CD4-positive, alpha-beta T cell treated with Interleukin-10 for 1 hour (primary cell): ENCODE measurements at places on chromosomes 2 and 18.

DNA sequence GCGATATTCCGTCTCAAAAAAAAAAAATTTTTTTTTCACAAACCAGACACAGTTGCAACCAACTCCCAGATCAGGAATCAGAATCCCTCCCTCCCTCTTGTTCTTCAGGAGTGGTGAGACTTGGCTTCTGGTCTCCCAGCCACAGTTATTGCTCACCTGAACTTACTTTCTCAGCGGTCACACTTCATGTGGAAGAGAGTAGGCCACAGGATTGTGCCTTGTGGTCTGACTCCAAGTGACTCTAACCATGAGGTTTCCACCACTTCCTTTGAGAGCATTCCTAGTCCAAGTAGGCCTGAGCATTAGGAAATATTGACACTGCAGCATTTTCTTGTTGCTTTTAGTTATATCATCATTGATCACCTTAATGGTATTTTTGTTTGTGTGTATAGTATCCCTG, 12.1 kb downstream of the FMNL2 start:
- no peak for DNase-seq

DNA sequence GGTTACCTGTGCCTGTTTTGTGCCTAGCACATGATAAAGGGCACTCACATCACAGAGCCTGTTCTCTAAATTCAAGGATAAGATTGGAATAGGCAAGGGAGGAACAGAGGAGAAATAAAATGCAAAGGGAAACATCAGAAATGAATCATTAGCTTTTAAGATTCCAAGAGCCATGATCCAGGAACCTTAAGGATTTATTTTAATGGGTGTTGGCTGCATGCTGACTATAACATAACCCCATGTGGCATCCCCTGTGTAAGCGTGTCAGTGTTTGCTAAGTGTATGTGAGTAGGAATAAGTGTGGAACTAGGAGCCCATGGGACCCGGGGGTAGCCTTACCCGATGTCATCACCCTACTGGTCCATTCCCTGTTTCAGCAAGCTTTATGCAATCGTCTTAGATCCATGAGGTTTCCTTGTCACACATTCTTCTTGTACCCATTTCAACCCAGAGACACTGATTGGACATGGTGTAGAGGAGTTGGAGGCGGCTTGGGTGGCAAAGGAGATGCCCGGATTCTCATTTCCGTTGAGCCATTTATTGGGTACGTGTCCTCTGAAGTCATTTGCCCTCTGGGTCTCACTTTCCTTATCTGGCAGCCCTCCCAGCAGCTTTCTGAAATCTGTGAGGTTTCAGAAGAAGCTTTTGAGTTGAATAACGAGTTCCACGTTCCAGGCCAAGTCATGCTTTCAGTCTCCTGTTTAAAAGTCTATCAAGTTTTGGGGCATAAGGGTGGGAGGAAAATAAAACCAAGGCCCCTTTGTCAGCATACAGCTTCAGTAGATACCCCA, 117.0 kb downstream of the MGAT5 start:
- DNase-seq = no peak

DNA sequence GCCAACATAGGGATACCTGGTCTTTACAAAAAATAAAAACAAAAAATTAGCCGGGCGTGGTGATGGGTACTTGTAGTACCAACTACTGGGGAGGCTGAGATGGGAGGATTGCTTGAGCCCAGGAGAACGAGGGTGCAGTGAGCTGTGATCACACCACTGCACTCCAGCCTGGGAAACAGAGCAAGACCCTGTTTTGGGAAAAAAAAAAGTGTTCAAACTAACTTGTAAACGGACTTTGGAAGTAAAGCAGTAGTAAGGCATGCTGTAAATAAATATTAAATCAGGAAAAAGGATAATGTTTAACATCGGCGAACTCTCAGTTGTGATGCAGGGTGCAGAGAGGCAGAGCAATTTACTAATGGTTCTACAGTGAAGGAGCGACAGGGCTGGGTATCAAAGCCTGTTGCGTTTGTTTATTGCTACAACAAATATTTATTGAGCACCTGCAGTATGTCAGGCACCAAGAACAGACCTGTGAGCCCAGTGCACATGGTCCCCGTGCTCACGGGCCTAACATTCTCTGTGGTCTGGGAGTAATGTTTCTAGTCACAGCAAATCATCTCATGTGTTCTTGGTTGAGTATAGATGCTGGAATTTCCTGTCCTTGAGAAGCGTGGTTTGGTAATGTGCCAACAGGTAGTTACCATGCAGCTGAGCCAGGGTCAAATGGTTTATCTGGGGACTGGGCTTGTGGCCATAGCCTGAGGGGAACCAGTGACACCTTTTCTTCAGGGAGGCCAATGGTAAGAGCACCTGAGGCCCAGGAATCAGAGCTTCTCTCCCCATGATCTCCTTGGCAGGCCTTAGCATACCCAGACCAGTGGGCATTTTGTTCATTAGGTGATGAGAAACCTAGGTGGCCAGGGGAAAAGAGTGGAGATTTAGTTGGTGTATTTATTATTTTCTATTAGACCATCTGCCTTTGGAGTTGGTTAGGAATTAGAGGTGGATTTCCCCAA, 27.9 kb upstream of the GREB1 start:
- no peak for DNase-seq

DNA sequence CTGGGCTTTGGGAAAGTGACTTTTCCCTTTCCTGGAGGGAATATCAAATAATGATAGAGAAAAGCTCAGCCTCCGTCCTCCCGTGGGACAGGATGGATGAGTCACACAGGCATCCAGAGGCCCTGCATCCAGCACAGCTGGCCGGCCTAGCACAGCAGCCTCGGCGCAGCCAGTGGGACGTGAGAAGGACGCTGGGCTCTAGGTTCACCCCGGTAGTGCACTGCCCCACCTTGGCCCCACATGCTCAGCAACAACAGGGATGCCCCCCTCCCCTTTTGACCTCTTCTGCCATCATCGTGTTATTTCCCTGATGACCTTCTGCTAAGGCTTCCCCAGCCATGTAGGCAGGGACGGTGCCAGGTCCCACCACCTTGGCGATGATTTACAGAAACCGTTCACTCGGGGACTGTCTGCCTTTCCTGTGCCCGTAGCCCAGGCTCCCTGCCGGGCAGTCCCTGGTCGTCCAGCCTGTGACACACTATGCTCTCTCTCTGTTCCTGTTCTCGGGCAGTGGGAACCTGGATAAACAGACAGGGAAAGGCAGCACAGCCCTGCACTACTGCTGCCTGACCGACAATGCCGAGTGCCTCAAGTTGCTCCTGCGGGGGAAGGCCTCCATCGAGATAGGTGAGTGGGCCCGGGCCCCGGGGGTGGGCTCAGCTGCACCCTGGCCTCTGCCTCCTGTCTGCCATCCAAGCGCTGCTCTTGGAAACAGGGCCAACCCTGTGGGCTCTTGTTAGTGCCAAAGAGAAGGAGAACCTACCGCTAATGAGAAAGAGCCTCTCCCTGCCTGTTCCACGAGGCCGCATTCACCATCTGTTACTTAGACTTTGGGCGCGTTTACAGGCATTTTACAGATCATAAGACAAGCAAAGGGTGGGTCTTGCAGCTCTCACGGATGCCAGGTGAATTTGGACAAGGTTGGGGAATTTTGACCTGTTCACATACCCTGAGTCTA, 44.6 kb downstream of the ITGB1BP1 start:
- no peak for DNase-seq

GRCh38 chr18:35892118-35892517, 80.4 kb upstream of the RMP24 start:
- DNase-seq = no peak

- no peak for DNase-seq
Measured at GRCh38 chr2:190802129-190802528, 78.5 kb upstream of the GLS start.
